ENCODE measurements at places on chromosomes 12 and 14.

DNA sequence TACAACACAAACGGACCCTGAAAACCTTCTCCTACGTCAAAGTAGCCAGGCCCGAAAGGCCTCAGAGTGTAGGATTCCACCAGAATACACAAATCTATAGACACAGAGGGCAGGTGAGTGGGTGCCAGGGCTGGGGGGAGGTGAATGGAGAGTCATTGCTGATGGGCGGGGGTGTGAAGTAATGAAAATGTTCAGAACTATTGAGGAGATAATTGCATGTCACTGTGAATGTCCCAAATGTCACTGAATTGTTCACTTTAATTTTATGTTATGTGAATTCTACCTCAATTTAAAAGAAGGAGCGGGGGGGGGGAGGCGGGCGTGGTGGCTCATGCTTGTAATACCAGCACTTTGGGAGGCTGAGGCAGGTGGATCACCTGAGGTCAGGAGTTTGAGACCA lies 36.0 kb downstream of the P2RX4 start:
- no peak overlapping the region for H3K27ac ChIP-seq
- no peak overlapping the region for H3K4me3 ChIP-seq
- no peaks in the 10 kb centered on the region for H3K27me3 ChIP-seq
- H3K4me1 ChIP-seq: no peaks in the 10 kb centered on the region
- DNase-seq: no peak

- H3K4me3 ChIP-seq: no peak overlapping the region
- no peak overlapping the region for H3K27ac ChIP-seq
- no peaks in the 10 kb centered on the region for H3K36me3 ChIP-seq
- no peak for DNase-seq
These were observed 124.4 kb downstream of the SLC25A21 start for GRCh38 chr14:37047996-37048395.

DNA sequence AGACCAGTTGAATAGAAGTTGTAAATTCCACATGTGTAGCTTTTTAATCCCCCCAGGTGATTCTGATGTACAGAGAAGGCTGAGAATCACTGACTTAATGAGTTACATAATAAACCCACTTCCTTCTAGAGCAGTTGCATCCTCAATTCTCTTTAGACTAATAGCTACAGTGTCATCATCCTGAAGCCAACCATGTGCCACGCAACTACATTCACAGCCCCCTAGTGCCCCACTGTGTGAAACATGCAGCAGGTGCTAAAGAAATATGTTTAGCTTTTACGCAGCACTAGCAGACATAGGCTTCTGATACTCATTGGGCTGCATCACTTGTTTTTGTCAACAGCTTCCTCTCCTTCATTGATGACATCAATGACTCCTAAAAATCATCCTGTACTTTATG lies 1168.3 kb downstream of the BCL11B start:
- no peak overlapping the region for H3K4me3 ChIP-seq
- H3K27ac ChIP-seq: no peak overlapping the region
- no peaks in the 10 kb centered on the region for H3K36me3 ChIP-seq
- H3K4me1 ChIP-seq: no peaks in the 10 kb centered on the region

DNA sequence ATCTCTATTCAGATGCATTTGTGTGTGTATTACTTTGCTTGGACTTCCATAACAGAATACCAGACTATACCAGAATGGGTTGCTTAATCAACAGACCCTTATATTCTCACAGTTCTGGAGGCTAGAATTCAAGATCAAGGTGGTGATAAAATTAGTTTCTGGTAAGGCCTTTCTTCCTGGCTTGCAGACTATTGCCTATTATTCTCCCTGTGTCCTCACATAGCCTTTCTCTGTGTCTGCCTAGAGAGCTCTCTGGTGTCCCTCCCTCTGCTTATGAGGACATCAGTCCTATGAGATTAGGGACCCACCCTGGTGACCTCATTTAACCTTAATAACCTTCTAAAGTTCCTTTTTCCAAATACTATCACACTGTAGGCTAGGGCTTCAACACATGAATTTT lies 106.0 kb downstream of the FAR2 start:
- H3K27me3 ChIP-seq: no peaks in the 10 kb centered on the region
- no peak overlapping the region for H3K4me3 ChIP-seq
- no peak for DNase-seq

GRCh38 chr14:32014057-32014456 lies 63.0 kb upstream of the ARHGAP5 start:
- DNase-seq: no peak
- no peaks in the 10 kb centered on the region for H3K36me3 ChIP-seq
- H3K4me1 ChIP-seq: no peaks in the 10 kb centered on the region
- H3K4me3 ChIP-seq: no peak overlapping the region
- H3K27ac ChIP-seq: no peak overlapping the region

GRCh38 chr12:9669019-9669326 lies 540 bp upstream of the CLEC2D start:
- no peak overlapping the region for H3K27ac ChIP-seq
- no peaks in the 10 kb centered on the region for H3K4me1 ChIP-seq
- H3K36me3 ChIP-seq: no peaks in the 10 kb centered on the region
- H3K27me3 ChIP-seq: no peaks in the 10 kb centered on the region
- DNase-seq: no peak

DNA sequence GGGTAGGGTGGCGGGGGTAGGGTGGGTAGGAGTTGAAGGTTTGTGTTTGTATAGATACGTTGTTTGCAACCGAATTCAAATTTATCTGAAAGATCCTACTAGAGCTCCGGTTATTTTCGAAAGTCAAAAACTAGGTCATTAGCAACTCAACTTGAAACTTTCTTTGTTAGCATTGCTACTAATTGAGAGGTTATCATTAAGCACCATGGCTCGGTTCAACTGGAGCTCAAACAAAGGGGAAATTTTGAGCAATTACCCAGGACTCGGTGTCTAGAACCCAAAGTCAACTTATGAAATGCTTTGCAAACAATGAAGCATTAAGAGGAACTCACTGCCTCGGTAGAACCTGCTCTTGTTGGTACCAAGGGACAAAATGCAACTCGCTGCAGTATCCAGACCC lies 207.7 kb downstream of the BCAT1 start:
- H3K27me3 ChIP-seq: no peaks in the 10 kb centered on the region
- H3K4me3 ChIP-seq: no peak overlapping the region
- H3K36me3 ChIP-seq: no peaks in the 10 kb centered on the region
- no peak overlapping the region for H3K27ac ChIP-seq
- no peak for DNase-seq

- no peak overlapping the region for H3K27ac ChIP-seq
- no peaks in the 10 kb centered on the region for H3K4me1 ChIP-seq
These were observed 12.5 kb downstream of the A2M start for GRCh38 chr12:9103050-9103849.

DNA sequence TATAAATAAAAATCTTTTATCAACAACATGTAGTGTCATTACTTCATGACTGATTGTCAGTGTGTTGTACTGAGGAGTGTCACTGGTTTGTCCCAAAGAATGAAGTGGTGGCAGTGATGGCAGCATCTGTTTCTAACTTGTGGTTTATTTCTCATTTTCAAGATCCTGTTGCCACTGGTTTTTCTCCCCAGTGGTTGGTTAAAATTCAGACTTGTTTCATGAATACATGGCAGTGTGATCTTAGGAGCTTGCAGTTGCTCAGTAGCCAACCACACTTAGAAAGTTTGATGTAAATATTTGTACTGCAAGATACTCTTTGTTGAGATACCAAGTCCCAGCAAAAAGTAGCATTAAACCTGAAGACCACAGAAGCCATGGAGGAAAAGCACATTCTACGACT lies 69.8 kb downstream of the PLEKHA5 start:
- no peak overlapping the region for H3K4me3 ChIP-seq
- DNase-seq: no peak
- no peak overlapping the region for H3K27ac ChIP-seq
- H3K36me3 ChIP-seq: no peaks in the 10 kb centered on the region
- H3K27me3 ChIP-seq: no peaks in the 10 kb centered on the region

- H3K4me3 ChIP-seq: no peak overlapping the region
- H3K36me3 ChIP-seq: no peaks in the 10 kb centered on the region
- no peak for DNase-seq
- H3K27me3 ChIP-seq: no peaks in the 10 kb centered on the region
- H3K4me1 ChIP-seq: peaks cover 24% of the 10 kb centered on the region
- no peak overlapping the region for H3K27ac ChIP-seq
These were observed 12.4 kb upstream of the PCNX1 start for GRCh38 chr14:70894868-70895267.

GRCh38 chr14:65373671-65374039 lies 38.9 kb upstream of the FUT8 start:
- DNase-seq: no peak
- H3K4me1 ChIP-seq: no peaks in the 10 kb centered on the region
- no peak overlapping the region for H3K27ac ChIP-seq
- H3K27me3 ChIP-seq: no peaks in the 10 kb centered on the region

GRCh38 chr12:91163116-91163515 lies 19.5 kb downstream of the DCN start:
- DNase-seq: no peak
- no peaks in the 10 kb centered on the region for H3K36me3 ChIP-seq
- no peak overlapping the region for H3K27ac ChIP-seq
- H3K27me3 ChIP-seq: no peaks in the 10 kb centered on the region
- H3K4me1 ChIP-seq: no peaks in the 10 kb centered on the region

- peaks cover 24% of the 10 kb centered on the region for H3K4me1 ChIP-seq
- H3K4me3 ChIP-seq: no peak overlapping the region
- H3K27me3 ChIP-seq: no peaks in the 10 kb centered on the region
- H3K27ac ChIP-seq: peak overlapping the region; percentile 23
- no peak for DNase-seq
- peaks cover 3% of the 10 kb centered on the region for H3K36me3 ChIP-seq
These were observed 3.1 kb downstream of the SMIM41 start for GRCh38 chr12:52082669-52082987.
